ENCODE measurements at places on chromosomes 1 and 21.

DNA sequence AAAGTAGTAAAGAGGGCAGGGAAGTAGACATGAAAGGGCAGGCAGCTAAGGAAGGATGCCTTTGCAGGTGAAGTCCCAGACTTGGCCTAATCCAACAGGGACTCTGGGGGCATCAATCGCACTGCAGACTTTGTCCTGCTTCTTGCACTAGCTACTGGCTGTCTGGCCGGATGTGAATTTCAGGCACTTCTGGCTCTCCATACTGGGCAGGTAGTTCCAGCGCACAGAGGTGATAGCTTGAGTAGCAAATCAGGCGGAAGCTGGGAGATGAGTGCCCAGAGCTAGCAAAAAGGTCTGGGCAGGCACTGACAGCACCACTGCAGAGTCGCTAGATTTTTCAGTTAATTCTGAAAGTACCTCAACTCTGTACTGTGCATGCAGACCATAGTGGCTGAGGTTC, 997 bp downstream of the RSPH1 start:
- no peak for DNase-seq

DNA sequence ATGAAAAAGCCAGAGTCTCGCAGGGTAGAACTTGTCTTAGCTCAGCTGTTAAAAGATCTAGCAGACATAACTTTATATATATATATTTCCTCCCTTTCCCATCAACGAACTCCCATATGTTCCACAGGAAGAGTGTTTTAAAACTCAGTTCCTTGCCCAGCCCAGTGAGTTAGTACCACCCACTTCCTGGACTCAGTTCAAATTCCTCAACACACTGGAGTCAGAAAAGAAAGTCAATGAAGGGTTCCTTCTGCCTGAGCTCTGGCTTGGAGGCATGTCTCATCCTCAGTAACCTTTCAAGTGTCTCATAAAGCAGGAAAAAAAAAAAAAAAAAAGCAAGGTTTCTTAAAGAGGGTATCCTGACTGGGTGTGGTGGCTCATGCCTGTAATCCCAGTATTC, 15.6 kb downstream of the TPM3 start:
- no peak for DNase-seq

DNA sequence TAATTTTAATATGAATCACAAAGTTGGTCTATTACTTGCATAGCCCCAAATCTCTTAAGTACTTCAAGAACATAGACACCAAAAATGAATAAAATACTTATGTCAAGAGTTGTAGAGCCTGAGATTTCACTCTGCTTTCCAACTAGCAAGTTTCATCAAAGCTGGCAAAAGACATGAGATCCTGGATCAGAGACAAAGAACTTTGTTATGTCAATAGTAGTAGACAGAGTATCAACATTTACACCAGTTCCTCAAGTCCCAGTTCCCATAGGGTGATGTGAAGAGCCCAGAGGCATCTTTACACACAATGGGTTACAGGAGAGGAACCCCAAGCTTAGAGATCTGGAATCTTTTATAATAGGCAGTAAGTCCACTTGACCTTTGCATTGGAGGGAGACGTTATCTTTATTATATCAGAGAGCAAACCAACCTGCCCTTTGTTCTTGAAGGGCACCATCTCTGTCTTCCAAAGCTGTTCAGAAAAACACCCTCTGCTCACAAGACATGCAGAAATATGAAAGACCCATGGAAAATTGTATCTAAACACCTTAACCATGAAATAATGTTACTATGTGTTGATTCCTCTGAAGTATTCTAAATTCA, 174.4 kb upstream of the GALNT2 start:
- DNase-seq = no peak

GRCh38 chr1:7221826-7222694, 436.8 kb downstream of the CAMTA1 start:
- no peak for DNase-seq

- DNase-seq = no peak
These were observed 3.3 kb upstream of the C1orf174 start for GRCh38 chr1:3903141-3904005.

GRCh38 chr1:38827318-38827717, 32.3 kb downstream of the RRAGC start:
- no peak for DNase-seq
